ENCODE measurements at places on chromosomes 16 and 17.

DNA sequence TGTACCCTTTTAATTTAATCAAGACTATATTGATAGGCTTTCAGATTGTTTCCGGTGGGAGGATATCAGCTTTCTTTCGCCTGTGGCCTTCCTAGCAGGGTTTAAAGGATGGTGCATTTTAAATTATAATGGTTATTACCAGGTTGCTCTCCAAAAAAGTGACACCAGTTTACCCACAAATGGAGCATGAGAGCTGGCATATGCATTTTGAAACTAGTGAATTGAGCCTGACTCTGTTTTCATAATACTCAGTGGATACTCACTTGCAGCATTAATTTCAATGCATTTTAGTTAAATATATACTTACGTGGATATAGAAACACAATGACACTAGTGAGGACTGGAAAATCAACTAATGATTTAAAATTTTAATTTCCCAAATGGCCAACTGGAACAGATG is 5.8 kb downstream of the MYL4 start:
- DNase-seq: no peak

- no peak for DNase-seq
Measured at GRCh38 chr17:44024853-44025252, 10.1 kb upstream of the TMEM101 start.

DNA sequence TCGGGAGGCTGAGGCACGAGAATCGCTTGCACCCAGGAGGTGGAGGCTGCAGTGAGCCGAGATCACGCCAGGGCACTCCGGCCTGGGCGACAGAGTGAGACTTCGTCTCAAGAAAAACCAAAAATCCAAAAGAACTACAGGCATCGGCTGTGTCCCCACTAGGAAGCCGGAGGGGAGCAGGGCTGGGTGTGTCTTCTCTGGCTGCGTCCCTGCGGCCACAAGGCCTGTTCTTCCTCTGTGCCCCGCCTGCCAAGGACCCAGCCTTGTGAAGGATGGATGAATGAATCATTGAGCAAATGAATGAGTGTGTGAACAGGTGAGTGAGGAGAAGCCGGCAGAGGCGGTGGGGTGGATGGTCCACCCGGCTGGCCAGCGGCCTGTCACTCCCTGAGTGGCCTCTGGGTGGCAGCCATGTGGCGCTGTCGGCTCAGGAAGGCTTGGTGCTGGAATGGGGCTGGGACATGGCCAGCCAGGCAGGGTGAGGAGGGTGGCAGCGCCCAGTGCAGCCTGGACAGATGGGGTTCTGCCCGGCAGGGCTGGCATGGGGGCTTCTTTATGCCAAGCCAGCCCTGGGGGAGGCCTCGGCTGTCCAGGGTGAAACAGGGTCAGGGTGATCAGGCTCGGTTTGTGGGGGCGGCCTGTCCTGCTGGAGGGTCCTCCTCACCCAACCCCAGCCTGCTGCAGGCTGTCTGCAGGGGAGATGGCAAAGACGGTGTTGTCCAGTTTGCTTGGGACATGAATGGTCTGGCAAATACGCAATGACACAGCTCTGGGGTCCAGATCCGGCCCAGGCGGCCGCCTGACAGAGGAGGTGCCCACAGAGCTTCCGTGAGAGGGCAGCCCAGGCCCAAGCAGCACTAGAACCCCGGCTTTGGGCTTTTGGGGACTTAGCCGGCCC is 21.7 kb downstream of the SLC25A10 start:
- DNase-seq: peak; percentile 99

DNA sequence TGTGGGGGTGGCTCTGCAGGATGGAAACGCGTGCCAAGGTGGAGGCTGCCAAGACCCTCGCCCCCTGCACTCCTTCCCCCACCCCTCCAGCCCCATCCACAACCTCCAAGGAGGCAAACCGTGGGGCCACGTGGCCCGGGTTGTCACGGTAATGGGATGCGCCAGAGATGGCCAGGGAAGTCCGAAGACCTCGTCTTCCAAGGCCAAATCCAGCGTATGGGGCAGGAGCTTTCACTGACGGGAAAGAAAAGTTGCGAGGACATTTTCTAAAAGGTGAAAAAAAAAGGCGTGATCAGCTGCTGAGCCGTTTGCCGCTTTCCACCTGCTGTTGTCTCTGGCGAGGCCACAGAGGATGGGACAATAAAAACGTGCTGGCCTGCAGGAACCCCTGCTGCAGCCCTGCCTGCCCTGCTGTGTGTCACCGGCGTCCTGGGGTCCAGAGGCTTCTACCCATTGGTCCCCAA is 28.3 kb upstream of the GSE1 start:
- DNase-seq: no peak

DNA sequence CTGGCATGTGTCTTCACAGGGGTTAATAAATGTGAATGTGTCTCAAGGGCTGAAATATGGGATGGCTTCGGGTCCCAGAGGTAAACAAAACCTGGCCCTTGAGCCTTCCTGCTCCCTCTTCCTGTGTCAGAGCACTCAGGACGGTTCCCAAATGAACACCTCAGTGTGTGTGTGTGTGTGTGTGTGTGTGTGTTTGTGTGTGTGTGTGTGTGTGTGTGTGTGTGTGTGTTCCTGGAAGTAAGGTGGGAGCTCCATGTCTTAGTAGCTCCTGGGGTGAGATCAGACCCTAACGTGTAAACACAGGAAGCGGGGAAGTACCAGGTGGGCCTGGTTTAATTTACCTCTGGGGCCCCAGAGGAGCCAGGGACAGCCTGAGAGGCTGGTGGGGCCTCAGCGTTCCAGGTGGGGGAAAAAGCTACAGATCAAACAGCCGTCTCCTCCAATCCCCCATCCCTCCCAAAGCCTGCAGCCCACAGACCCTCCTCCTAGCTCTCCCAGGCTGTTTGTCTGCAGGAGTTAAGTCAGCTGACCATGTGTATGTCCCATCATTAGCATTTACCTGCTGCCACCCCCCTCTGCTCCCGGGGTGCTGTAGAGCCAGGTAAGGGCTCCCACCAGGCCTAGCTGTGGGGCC is 6.1 kb downstream of the KIF19 start:
- no peak for DNase-seq

DNA sequence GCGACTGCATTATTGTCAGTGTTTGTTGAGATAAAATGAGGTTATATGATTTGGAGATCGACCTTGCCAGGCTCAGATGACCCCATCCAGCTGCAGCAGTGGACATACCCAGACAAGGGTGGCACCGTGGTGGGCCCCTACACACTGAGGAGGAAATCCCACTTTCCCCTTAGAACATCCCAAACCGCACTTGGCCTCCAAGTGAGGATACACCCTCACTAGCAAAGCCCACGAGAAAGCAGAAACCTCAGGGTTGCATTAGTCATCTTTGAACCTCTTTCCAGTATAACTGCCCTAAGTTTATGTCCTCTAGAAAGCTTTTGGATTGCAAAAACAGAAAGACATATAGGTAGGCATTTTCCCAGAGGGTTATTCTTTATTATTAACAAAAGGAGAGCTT is 101.5 kb downstream of the CLEC16A start:
- no peak for DNase-seq

DNA sequence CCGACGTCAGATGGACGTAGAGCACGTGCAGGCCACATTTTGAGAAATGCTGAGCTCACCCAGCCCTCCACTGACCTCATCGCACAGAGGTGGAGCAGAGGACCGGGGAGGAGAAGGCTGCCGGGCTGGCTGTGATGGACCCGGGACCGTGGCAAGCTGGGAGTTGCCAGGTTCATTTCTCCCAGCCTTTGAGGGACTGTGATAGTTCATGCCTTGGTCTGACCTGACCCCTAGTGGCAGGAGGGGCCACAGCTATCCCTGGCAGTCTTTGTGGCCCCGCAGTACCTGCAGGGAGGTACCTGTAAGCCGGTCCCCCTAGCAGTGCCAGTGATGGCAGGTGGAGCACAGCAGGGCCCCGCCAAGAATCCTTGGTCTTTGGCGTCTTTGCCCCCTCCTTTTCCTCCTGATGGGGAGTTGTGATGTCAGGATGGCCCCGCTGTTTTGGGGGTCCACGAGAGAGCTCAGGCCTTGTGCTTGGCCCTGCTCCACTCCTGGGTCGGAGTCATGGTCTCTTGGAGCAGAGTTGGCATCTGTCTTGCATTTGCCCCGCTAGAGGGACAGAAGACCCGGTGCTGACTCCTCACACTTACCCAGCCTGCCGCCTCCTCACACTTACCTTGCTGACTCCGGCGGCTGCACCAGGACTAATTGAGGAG is 50.4 kb downstream of the OR1D5 start:
- peak; percentile 47 for DNase-seq

DNA sequence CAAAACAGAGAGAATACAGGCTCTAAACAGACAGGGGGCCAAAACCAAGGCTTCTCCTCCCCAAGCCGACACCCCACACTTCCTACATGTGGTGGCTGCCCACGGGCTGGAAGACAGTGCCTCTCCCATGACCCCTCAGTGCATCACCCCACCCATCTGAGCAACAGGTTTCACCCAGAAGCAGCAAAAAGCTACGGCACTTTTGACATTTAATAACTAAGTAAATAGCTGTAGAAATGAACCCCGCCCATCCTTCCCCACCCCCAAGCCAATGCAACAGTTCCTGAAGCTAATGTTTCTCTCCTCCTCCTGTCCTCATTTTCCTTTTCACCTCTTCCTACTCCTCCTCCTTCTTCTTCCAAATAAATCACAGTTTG is 9.9 kb upstream of the SOX9 start:
- DNase-seq: no peak
